ENCODE measurements at places on chromosomes 7 and 10. TPM values are rescaled to one million over a fixed set of nuclear protein-coding genes. Genes with fewer than 3 reads are reported as not detected.

ELMO1 gene
- 7.2 TPM for total RNA-seq

- DNase-seq, result no peak
Measured at GRCh38 chr7:139673230-139673629, 104.6 kb downstream of the HIPK2 start.

- no peak for DNase-seq
Measured at GRCh38 chr10:78830062-78830975, 238.4 kb upstream of the ZMIZ1 start.

DNA sequence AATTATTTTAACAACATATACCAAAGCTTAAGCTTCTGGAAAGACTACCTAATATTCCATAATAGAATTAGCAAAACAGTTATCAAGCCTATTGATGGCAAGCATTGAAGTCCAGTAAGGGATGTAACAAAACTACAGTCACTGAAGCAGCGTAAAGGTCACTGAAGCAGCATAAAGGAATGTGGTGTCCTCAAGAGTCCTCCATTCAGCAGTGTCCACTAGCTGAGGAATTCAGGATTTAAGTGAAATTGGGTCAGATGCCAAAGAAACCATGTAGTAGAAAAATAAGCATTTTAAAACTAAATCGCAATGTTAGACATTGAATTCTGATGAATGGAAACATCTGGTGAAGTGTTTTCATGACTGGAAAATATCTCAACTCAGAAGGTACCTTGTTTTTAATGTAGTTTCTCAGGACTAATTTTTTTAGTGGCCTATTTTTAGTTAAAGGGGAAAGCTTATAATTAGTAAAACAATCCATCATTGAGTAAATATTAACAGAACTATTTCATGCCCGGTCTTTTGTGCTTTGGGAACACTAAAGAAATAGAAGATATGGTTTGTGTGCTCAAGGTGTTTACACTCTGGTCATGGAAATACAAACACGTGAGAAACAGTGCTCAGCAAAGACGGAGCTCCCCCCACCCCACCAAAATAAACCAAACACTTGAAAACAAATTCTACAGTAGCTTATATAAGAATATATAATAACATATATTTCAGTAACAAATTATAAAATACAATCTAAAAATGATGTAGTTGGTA, 121.4 kb downstream of the CDK14 start:
- DNase-seq, result no peak

- no peak for DNase-seq
Measured at GRCh38 chr7:128188396-128189230, 52.5 kb upstream of the LEP start.

MSMB gene
- not detected for total RNA-seq

- DNase-seq, result no peak
Measured at GRCh38 chr10:58241346-58241745, 26.3 kb downstream of the IPMK start.

ATOH7 gene
- not detected for total RNA-seq

DNA sequence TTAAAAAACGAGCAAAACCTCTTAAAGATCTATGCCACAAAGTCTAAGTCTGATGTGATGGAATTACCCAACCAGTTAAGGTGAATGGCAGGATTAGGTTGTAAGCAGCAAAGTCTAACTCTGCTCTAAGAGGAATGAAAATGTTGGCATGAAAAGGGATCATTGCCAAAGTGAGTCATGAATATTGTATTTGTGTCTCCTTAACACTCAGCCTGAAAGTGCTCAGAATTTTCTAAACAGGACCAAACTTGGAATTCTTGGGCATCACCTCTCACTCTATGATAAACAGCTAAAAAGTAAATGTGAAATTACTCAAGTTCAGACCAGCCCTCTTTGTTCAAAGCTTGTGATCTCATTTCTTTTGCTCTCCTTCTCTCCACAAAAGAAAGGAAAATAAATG, 27.0 kb downstream of the PPP1R3A start:
- no peak for DNase-seq

DNA sequence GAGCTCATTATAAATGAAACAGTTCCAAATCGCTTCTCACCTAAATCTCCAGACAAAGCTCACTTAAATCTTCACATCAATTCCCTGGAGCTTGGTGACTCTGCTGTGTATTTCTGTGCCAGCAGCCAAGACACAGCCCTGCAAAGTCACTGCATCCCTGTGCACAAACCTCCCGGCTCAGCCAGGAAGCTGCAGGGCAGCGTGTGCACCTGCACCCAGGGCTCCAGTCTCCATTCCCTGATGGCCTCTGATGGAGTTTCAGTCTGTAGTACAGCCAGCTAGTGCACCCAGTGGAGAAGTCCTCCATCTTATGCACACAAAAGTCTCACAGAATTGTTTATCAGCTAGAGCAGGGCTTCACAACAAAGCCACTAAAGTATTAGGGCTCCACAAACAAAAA, 51.1 kb upstream of the PRSS58 start:
- DNase-seq, result no peak

All from psoas muscle (tissue), 8 donors.